ENCODE measurements at places on chromosomes 13 and 19.
A peak's percentile ranks its signal among the peaks of the same experiment; 100 is the strongest.

DNA sequence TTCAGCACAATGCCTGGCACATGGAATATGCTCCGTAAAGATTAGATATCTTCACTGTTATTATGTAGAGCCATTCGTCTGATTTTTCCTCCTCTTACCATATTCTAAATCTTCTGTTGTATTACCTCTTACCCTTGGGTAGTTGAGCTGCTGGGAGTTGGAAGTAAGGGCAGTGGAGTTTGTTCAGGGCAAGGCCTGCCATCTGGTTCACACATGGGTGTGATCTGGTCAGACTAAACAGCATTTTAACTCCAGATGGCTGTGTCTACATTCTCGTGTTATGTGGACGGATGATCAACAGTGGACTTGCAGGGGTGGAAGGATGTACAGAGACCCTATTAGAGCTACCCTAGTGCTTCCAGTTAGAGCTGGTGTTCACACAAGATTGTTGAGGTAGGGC lies 164.9 kb downstream of the ZIC5 start:
- H3K27ac ChIP-seq, result no peak overlapping the region
- no peaks in the 10 kb centered on the region for H3K27me3 ChIP-seq
- H3K36me3 ChIP-seq, result no peaks in the 10 kb centered on the region
- H3K4me3 ChIP-seq, result no peak overlapping the region
- DNase-seq, result no peak
- no peaks in the 10 kb centered on the region for H3K4me1 ChIP-seq

DNA sequence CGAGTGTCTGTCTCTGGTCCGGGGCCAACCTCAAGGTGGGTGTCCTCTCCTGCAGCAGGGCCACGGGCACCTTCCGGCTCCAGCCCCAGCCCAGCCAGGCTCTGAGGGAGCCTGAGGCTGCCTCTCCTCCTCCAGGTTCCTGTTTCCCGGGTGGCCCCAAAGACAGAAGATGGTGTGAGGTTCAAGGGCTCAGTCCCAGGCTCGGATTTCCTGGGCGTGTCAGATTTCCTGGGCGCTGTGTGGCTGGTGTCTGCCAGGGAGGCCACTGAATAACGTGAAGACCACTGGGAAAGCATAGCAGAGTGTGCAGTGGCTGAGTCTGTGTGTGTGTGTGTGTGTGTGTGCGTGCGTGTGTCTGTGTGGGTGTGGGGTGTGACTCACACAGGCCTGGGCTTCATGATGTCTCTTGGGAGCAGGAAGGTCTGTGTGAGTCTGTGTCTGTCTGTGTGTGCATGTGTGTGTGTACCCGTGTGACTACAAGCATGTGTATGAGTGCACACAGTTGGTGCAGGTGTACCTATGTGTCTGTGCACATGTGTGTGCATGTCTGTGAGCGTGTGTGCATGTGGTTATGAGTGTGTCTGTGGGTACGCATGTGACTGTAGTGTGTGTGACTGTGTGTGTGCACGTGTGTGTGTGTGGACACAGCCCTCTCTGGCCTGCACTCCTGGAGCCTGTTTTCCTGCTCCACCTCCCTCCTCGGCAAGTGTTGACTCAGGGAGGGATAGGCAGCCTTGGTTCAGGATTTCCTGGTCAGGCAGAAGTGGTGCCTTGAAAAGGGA lies 28.3 kb downstream of the CEBPA start:
- H3K27me3 ChIP-seq, result peaks cover 12% of the 10 kb centered on the region
- H3K4me3 ChIP-seq, result no peak overlapping the region
- peaks cover 5% of the 10 kb centered on the region for H3K4me1 ChIP-seq
- H3K36me3 ChIP-seq, result no peaks in the 10 kb centered on the region

DNA sequence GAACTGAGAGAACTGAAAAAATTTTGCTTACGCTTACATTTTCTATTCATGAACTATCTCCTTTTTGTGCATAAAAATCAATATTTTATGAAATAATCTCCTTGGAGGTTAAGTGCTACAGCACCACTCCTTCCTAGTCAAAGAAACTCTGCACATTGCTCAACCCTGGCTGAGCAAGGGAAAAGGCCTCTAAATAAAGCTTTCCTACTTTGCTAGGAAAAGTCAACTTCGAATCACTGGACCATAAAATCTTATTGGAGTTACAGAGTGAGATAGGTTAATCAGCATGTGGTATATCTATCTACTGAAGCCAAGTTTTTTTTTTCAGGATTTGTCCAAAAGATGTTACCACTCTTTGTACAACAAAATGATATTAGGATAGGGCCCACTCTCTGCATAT lies 57.5 kb upstream of the HMGB1 start:
- DNase-seq, result no peak
- no peaks in the 10 kb centered on the region for H3K36me3 ChIP-seq
- H3K27me3 ChIP-seq, result no peaks in the 10 kb centered on the region
- H3K4me3 ChIP-seq, result no peak overlapping the region

DNA sequence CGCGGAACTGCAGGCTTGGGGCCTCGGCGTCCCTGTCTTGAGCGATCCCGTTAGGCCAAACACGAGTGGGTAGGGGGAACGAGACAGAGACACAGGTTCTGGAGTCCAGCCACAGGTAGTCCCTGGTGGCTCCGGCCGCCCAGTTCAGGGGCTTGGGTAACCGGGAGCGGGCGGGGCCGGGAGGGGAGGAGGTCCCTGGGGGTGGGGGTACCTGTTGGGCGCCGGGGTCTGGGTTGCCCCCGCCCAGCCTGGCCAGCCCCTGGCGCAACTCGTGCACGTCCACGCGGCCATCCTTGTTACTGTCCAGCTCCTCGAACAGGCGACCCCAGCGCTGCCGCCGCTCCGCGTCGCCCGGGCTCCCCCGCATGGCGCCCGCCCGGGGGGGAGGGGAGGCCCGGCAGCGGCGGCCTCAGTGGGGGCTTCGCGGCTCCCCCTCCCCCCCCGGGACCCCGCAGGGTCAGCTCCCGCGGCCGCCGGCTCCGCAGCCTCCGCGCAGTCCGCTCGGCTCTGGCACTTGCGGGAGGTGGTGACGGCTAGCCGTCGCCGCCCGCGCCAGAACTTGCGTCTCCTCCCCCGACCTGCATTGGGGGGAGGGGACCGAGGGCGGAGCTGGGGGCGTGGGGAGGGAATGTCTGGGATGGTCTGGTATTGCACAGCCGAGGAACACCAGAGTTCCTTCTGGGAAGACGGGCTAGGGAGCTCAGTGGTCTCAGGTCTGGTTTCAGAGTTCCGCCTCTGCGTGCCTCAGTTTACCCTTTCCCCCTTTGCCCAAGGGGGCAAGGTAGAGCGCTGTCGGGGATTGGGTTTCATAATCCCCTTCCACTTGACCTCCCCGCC lies at the start of gene SLC25A23:
SLC25A23 (minus strand) TSS at position 531 of the 837 bp plus-strand sequence; CDS start at position 367, 164 bp downstream.
- peaks cover 4% of the 10 kb centered on the region for H3K36me3 ChIP-seq
- peak within 1 kb of the TSS; percentile 75 for H3K4me3 ChIP-seq
- peaks cover 20% of the 10 kb centered on the region for H3K27me3 ChIP-seq

DNA sequence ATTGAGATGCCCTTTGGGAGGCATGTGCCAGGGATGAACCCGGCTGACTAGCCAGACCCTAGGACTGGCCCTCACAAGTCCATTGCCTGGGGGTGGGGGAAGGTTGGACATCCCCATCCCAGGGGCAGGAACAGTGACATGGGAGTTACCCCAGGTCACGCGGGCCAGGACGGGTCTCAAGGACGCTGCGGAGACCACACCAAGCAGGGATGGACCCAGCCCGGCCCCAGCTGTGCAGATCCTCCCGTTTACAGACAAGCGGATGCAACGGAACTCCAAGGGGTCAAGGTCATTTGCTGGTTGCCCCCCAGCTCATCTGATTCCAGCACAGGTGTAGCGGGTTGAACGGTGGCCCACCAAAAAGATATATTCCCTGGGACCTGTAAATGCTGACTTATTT lies 20.0 kb downstream of the F2RL3 start:
- no peak overlapping the region for H3K27ac ChIP-seq
- no peaks in the 10 kb centered on the region for H3K4me1 ChIP-seq
- no peaks in the 10 kb centered on the region for H3K27me3 ChIP-seq
- DNase-seq, result no peak

DNA sequence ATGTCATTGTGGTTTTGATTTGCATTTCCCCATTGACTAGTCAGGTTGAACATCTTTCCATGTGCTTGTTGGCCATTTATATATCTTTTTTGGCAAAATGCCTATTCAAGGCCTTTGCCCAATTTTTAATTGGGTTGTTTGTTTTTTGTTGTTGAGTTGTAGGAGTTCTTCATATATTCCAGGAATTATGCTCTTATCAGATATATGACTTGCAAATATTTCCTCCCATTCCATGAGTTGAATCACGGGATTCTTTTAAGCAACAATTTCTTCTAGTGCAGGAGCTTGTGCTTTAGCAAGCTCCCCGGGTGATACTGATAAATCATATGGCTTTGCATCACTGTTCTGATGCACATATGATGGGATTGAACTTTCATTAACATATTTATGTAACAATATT lies 47.0 kb upstream of the FLT1 start:
- H3K27ac ChIP-seq, result no peak overlapping the region
- no peak for DNase-seq
- H3K36me3 ChIP-seq, result no peaks in the 10 kb centered on the region
- H3K4me1 ChIP-seq, result no peaks in the 10 kb centered on the region
- H3K4me3 ChIP-seq, result no peak overlapping the region

DNA sequence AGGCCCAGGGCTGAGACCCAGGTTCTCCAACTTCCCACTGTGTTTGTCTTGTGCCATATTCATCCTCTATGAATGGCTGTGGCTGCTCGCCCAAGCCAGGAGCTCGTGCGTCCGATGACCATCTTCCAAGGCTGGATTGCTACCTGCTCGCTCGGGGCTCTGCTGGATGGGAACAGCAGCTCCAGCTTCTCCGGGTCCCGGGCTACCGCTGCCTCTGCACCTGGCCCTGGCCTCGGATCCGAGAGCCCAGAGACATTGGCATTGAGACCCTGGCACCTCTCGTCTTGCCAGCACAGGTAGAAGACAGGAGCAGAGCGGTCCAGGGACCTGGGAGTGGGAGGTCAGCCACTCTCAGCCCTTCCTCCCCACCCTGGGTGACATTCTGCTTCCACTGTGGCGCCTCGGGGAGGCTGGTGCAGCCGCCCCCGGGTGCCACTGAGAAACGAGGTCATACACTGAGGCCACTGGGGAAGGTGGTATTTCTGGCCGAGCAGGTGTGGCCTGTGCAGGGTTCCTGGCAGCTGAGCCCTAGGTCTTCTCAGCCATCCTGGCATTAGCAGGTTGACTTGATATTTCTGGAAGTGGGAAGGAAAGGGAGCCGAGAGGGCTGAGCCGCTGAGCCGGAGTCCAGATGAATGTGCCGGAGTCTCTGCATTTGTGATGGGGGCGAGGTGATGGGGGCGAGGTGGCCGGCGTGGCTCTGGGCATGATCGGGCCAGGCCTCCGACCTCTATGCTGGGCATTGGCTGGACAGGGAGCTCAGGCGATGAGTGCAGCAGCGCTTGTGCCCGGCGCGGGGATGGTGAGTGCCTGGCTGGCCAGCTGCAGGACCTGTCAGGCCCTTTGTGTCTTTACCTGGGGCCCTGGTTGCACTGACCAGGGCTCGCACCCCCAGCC lies 18.6 kb downstream of the NDUFB7 start:
- H3K4me3 ChIP-seq, result no peak overlapping the region
- peaks cover 21% of the 10 kb centered on the region for H3K4me1 ChIP-seq
- peaks cover 6% of the 10 kb centered on the region for H3K36me3 ChIP-seq
